ENCODE measurements at places on chromosomes 11 and 22.

- DNase-seq = no peak
Observed at GRCh38 chr11:47917599-47918369, 62.6 kb upstream of the PTPRJ start.

- no peak for DNase-seq
Observed at GRCh38 chr22:24772493-24773220, 1.9 kb downstream of the PIWIL3 start.

GRCh38 chr11:112769584-112769983 is 191.6 kb upstream of the NCAM1 start:
- no peak for DNase-seq

DNA sequence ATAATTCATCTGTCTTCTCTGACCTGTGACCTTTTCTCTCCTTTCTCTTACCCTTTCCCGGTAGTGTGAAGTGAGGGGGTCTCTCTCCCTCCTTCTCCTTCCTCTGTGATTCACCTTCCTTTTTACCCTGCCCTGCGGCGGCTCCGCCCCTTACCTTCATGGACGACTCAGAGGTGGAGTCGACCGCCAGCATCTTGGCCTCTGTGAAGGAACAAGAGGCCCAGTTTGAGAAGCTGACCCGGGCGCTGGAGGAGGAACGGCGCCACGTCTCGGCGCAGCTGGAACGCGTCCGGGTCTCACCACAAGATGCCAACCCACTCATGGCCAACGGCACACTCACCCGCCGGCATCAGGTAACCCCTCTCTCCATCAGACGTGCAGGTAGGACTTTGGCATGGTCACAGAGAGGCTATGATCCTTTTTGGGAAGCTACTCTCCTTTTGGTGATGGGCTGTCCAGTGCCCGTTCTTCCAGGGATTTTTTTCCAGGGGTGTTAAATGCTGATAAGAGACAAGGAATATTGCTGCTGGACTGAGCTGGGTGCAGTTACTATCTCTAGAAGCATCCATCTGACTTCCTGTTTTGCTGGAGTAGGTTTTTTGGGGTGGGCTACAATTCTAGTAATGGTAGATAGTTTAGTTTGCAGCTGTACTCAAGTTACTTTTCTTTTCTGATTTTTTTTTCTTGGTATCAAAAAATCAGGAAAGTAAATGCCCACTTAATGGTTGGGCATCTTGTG is 29.9 kb downstream of the CTNND1 start:
- no peak for DNase-seq

DNA sequence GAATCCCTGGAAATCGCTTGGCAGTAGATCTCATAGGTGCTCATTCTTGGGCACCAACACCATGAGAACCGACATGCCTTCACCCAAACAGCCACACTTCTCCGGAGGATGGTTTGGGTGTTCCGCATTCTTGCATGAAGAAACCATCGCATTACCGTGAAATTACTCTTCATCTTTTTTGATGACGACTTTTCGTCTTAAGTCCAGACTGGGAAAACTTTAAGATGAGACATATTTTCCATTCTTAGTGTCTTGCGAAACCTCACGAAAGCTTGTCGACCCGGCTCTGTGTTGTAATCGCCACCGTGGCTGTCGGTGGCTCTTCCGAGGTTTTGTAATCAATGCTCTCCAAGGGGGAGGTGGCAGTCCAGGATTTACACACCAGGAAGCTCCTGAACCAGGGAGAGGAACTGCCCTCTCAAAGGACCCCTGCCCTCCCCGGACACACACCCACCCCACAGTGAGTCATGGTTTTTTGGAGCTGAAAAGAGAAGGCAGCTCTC is 1.7 kb downstream of the TOM1 start:
- no peak for DNase-seq

DNA sequence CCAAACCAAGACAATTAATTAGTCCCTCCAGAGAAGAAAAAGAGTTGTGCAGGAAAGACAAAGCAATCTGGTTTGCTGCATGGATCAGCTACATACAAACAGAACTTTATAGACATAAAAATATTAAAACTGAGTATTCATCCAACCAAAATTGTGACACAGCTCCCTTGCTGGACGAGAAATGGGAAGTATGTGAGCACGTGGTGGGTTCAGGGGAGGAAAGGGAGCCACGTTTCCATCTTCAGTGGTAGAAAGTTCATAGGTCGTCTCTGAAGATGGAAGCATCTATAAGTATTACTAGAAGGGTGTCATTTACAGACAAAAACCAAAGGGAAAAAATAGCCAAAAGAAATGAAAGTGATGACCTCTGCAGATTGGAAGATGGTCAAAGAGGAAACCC is 7.1 kb upstream of the KCNJ5 start:
- no peak for DNase-seq

DNA sequence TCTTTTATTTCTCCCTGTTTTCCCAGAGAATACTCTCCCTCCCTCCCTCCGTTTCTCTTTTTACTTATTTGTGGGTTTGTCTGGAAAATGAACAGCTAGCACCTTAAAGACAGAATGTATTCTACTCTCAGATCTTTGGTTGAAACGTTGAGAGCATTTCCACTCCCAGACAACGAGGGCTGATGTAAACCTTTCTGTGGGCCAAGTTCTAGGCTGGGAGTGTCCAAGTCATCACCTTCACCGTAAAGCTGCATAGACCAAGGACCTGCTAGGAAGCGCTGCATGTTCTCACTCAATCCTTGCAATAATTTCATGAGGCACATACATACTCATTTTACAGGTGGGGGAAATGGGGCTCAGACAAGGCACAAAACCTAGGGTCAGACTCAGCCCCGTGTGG is 32.4 kb downstream of the MYH9 start:
- DNase-seq = no peak

DNA sequence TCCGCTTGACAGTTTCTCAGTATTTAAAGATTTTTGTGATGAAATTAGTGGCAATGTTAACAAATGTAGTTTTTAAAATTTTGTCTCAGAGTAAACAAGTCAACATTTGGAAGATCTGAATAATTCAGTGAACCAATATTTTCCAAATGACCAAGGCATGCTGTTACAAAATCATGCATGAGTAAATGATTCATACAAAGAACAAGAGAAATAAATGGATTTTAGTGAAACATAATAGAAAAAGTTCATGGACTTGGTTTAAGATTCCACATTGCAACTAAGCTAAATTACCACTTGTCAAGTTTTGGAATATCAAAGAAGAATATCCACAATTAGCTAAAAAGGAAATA is 125.7 kb upstream of the SNX19 start:
- DNase-seq = no peak

DNA sequence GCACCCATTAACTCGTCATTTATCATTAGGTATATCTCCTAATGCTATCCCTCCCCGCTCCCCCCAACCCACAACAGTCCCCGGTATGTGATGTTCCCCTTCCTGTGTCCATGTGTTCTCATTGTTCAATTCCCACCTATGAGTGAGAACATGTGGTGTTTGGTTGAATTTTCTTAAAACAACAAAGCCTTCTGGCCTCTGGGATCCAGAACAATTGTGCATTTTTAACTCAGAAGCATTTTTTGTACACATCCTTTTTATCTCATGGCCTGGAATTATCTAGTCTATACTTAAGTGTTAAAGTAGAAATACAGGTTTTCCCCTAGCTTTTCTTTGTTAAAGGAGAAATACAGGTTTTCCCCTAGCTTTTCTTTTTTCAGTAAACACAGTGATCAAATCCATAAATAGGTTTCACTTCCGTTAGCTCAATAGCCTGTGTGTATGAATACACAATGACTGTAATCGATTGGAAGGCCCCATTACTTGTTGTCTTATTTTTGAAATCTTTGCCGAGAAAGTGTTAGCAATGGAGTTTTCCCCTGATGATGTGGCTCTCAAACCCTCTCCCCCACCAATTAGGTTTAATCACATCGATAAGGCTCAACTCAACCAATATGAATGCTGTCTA is 125.6 kb upstream of the PITPNB start:
- DNase-seq = no peak

DNA sequence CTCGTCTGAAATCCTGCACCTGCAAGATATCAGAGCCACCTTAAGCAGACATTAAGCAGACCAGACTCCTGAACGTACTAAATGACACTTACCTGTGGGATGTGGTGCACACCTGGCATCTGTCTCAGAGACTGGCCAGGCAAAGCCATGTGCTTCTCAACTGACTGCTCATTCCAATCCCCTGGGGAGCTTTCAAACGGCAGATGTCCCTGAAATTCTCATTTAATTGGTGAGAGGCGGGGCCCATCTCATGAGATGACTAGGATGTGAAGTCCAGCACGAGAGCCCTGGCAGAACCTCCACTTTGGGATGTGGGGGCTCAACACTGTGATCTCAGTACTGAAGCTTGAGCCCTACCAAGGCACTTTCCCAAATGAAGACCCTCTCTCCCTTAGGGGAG is 84.9 kb upstream of the HMGXB4 start:
- DNase-seq = no peak

DNA sequence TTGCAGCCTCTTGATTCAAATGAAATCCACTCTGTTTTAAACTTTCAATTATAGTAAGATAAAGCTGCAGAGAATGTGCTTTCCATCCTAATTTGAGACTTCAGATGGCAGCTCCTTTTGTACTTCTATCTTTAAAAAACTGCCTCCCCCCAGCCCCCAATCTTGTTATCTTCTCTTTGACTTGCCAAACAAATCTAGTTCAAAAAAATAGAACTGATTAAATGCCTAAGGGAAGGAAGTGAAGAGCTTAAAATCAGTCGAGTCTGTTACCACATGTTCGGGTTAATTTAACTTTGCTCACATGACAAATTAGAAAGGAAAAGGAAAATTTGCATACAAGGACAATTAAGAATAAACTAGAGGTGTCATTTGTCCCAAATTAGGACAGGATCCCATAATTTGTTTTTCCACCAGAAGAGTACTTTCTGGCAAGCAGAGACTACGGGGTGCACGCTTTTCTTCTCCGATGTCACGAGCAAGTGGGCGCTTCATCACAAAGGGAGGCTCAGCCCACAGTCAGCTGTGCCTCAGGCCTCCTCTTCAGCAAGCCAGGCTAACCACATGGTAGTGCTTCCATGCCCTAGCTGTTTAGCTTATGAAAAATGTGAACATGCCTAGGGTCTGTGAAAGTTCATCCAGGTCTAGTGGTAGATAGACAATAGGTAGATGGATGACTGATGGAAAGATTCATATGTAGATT is 69.0 kb upstream of the LDLRAD3 start:
- no peak for DNase-seq

GRCh38 chr22:49454726-49455125 is 372.9 kb downstream of the BRD1 start:
- DNase-seq = no peak

DNA sequence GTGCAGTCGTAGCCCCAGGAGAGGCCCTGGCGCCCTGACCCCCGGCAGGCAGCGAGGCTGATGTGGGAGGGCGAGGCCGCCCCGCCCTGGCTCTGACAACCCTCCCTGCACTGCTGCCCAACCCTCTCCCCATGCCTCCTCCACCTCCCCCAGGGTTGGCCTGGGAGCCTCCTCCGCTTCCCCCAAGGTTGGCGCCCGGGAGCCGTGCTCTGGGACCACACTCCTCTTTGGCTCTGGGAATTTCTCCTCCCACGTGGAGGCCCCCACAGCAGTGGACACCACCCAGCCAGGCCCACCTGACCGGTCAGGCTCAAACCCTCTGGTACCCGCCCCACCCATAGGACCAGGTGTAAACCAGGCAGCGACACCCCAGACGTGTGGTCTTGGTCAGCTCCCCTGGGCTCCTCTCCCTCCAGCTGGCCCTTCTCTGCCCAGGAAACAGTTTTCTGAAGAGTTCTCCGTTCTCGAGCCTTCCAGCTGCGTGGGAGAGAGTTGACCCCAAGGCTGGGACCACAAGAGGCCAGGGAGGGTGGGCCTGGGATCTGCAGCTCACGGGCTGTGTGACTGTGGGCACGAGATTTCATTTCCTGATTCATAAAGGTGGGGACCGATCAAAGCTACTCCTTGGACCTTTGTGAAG is 39.5 kb upstream of the BRSK2 start:
- DNase-seq = no peak

DNA sequence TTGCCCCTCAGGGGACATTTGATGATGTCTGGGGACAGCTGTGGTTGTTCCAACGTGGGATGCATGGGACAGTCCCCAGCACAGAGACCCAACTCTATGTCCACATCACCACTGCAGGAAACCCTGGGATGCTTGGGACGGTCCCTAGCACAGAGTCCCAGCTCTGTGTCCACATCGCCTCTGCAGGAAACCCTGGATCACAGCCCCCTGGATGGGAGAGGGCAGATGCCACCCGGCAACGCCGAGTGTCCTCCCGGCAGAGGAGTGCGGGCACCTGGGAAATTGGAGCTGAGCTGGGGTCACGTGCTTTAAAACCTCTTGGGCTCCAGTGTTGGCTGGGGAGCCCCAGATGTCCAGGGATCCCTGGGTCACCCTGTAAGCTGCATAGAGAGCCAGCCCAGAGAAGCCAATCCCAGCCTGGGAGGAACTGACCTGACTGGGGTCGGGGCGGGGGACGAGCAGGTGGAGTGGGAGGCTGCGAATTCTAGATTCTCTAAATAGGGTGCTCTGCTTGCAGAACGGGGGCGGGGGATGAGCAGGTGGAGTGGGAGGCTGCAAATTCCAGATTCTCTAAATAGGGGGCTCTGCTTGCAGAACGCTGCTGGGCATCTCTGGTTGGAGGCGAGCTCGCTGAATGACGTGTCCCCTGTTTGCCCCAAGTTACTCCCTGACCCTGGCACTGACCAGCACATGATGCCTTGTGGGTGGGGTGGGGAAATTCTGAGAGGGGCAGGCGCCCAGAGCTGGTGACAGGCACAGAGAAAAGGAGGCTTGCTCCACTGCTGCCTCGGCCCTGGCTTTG is 1197.8 kb downstream of the BRD1 start:
- no peak for DNase-seq

DNA sequence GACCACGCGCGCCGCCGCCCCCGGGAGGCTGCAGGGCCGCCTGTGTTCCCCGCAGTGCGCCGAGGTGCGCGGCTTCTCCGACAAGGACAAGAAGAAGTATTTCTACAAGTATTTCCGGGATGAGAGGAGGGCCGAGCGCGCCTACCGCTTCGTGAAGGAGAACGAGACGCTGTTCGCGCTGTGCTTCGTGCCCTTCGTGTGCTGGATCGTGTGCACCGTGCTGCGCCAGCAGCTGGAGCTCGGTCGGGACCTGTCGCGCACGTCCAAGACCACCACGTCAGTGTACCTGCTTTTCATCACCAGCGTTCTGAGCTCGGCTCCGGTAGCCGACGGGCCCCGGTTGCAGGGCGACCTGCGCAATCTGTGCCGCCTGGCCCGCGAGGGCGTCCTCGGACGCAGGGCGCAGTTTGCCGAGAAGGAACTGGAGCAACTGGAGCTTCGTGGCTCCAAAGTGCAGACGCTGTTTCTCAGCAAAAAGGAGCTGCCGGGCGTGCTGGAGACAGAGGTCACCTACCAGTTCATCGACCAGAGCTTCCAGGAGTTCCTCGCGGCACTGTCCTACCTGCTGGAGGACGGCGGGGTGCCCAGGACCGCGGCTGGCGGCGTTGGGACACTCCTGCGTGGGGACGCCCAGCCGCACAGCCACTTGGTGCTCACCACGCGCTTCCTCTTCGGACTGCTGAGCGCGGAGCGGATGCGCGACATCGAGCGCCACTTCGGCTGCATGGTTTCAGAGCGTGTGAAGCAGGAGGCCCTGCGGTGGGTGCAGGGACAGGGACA is 2.7 kb downstream of the NLRP6 start:
- DNase-seq = no peak

GRCh38 chr11:96242191-96242847 is 100.7 kb downstream of the MAML2 start:
- DNase-seq = no peak

- DNase-seq = no peak
Observed at GRCh38 chr22:45775569-45776312, 104.1 kb downstream of the ATXN10 start.

Measured in stimulated activated CD4-positive, alpha-beta T cell treated with anti-CD3 and anti-CD28 coated beads, Interleukin-2, amount 100 ng/mL, for 4 hours (primary cell).